ENCODE measurements at places on chromosomes 7 and 10.

DNA sequence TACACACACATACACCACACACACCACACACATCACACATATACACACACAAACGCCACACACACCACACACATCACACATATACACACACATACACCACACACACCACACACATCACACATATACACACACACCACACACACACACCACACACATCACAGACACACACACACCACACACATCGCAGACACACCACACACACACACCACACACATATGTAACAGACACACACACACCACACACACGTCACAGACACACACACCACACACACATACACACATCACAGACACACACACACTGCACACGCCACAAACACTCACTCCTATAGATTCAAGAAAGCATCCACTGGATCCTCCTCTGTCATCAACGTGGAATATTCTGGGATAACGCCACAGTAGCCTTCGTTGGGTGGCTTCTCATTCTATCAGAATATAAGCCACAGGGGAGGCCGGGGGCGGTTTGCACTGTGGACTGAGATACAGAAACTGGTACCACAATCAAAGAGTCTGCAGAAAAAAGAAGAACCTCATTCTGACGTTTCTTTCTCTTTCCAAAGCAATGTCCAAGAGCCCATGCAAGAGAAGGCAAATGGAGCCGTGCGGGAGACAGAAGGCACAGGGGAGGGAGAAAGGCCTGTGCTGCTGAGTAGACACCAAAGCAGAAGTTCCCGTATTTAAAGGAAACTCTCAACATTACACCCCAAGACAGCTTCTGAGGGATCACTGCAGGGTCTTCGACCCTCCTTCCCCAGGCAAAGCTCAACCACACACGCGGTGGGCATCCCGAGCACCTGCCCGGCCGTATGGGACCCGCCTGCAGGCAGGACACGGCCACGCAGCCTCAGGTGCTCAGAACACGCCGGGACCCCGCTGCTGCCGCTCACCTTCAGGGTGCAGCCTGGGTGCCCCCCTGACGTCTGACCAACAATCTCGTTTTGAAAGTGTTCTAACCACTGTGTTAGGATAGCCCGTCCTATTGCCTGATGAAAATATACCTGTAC lies 321.2 kb downstream of the DNAJB6 start:
- DNase-seq: no peak

DNA sequence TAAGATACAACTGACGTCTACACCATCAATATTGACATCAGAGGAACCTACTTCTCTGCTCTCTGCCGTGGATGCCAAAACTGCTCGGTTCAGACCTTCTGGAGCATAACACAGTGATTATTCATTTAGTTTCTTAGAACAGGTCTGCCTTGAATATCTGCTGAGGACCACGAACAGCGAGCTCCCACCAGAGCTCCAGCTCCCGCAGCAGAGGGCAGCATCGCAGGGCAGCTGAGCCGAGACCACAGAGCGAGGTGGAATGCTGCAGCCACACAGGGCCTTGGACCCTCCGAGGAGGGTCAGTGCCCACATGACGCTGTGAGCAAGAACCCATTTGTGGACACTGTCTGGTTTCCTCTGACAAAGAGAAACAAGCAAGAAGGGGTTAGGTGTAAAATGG lies 6.8 kb downstream of the VIPR2 start:
- no peak for DNase-seq

DNA sequence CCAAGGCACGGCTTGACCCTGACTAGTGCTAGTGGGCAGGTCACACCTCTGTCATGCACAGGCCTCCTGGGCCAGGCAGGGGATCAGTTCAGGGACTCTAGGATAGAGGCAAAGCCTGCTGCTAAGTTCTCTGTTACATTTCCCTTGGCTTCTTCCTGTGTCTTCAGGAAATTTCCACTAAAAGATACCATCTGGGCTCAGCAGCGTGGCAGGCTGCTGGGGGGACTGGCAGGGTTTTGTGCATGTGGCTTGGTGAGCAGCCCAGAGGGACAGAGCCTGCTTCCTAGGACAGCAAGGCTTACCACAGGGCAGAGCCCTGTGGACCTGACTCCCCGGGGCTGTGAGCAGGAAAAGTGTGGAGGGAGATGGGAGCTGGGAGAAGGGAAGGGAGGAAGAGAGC lies 20.7 kb upstream of the ZNF32 start:
- DNase-seq: no peak

- DNase-seq: no peak
These were observed 93.7 kb upstream of the PDE1C start for GRCh38 chr7:32163896-32164295.

DNA sequence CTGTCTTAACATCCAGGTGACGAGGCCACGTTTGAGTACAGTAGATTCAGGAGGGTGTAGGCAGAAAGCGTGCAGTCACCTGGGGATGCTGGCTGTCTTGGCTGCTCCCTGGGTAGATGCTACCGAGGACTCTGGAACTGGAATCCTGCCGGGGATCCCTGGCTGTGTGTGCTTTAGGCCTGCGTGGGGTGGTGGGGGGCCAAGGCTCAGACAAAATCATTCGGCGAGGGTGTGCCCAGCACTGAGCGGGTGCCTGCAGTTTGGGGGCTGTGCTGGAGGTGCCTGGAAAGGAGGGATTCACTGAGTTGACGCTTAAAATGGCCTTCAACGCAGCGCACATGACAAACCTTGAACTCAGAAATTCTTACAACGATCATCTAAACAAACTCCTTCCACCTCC lies 93.5 kb upstream of the PODXL start:
- DNase-seq: no peak

DNA sequence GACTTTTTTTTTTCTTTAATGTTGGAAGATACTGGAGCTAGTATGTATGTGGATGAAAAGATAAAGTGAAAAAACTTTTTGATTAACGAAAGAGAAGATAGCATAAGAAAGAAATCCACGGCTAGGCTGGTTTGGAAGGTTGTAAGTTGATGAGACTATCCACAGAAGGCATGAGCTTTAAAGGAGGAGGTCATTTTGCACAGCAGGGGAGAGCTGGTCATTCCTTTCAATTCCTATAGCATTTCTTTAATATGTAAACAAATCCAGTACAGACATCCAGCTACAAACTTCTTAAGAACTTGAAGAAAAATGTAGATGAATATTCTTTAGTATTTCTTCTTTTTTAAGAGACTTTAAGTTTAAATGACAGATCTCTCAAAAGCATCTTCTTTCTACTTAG lies 281.3 kb downstream of the CACNA2D1 start:
- DNase-seq: no peak

GRCh38 chr7:50703654-50704053 lies 79.0 kb downstream of the GRB10 start:
- no peak for DNase-seq

GRCh38 chr10:132394936-132395703 lies 1.9 kb upstream of the PWWP2B start:
- no peak for DNase-seq

DNA sequence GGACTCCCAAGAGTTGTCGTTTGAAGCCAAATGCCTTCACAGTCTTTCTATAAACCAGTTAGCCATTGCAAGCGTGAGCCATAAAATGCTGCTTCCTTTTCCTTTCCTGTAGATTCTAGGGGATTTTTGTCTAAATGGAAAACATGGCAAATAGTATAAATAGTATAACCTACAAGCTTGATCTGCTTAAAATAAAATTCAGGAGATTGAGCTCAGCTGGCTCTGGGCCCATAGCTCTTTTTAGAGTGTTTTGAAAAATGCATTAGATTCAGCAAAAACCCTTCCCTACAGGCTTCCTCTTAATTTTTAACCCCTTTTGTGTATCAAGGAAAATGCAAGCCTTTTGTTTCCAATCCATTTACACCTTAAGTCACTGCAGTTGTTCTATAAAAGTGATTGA lies 190.1 kb upstream of the GDF10 start:
- DNase-seq: no peak

GRCh38 chr7:158256091-158256816 lies 331.4 kb downstream of the PTPRN2 start:
- no peak for DNase-seq

GRCh38 chr7:25485026-25485425 lies 256.7 kb upstream of the NPVF start:
- DNase-seq: peak; percentile 53

DNA sequence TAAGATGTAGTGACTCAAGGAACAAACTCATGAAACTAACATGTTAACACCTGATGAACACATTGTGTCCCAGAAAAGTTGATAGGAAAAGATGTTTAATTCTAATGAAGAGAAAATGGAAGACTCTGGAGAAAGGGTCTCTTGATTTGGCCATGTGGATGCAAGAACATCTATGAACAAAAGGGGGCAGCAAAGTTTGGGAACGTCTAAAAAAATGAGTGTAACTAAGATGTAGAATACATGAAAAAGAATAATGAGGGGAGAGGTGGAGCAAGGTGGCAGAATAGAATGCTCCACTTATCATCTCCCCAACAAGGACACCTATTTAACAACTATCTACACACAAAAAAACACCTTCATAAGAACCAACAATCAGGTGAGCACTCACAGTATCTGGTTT lies 805.1 kb downstream of the TNS3 start:
- no peak for DNase-seq

GRCh38 chr10:77943121-77943901 lies 16.8 kb upstream of the DLG5 start:
- no peak for DNase-seq

DNA sequence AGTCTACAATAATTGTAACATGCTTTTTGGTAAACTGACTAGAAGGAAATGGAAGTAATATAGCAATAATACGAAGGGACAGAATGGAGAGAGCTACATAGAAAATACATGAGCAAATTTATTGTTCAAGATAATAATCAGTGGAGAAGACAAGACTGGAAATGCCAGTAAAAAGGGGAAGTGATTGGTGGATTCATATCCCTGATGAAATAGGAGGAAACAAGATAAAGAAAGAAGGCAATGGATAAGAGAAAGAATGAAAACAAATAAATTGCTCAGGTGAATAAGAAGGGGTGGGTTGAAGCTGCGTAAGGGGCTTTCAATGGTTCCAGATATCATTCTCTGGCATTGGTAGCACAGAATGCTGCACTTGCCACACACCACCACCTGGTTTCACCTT lies 135.9 kb downstream of the LRRN3 start:
- no peak for DNase-seq

GRCh38 chr7:68317476-68317875 lies 1280.8 kb upstream of the AUTS2 start:
- no peak for DNase-seq

GRCh38 chr7:101754424-101755159 lies 62.8 kb upstream of the CUX1 start:
- DNase-seq: peak; percentile 38

GRCh38 chr10:12177642-12178041 lies 18.0 kb downstream of the NUDT5 start:
- no peak for DNase-seq

GRCh38 chr7:12596225-12596790 lies 25.8 kb downstream of the SCIN start:
- DNase-seq: no peak

- no peak for DNase-seq
These were observed 280.5 kb downstream of the POM121L12 start for GRCh38 chr7:53315981-53316380.

GRCh38 chr7:13007331-13007730 lies 319.9 kb downstream of the ARL4A start:
- no peak for DNase-seq

DNA sequence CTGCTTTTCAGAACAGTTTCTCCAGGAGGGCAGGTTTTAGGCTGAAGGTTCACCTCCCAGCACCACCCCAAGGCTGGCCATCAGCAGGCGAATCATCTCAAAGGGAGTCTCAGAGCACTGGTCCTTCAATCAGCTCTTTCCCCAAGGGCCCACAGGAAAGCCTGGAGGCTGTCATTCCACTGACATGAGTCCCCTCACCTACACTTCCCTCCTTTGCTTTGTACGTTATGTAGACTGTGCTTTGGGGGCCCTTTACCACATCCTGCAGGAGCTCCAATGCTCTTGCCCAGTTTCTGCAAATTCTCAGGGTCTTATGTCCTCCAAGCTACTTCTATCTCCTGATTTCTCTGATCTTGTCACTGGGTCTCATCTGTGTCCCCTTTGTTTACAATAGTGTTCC lies 15.4 kb downstream of the WDFY4 start:
- DNase-seq: no peak

- DNase-seq: peak; percentile 64
These were observed 49.3 kb downstream of the CAMK2B start for GRCh38 chr7:44275957-44276570.

- DNase-seq: peak; percentile 38
These were observed 24.3 kb downstream of the NUP42 start for GRCh38 chr7:23205909-23206767.

DNA sequence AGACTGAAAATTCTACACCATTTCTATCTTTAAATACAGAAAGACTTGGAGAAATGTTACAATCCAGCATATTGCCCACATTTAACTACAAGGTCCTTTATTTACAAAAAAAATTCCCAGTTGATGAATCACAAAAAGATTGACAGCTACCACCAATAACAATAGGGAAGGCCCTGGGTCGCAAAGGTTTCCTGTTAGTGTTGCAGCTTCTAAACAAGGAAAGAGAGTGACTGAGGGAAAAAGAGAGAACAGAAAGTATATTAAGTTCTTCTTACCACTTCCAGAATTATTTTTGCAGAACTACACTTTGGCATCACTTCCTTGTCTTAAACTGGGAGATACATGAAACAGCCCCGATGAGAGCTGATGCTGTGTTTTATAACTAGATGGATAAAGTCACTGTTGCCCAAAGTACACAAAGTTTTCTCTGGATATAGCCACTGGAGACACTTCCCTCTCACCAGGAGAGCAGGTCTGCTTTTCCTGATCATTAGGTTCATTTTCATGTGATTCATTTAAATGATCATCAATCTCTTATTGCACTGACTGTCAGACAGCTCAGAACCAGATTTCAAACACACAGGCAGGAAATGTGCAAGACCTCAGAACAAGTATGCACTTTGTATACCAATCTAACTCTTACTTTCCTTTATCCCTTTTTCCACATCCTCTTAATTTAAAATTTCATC lies 57.0 kb downstream of the SHTN1 start:
- DNase-seq: no peak

GRCh38 chr10:48535416-48536155 lies 69.3 kb downstream of the ARHGAP22 start:
- no peak for DNase-seq

DNA sequence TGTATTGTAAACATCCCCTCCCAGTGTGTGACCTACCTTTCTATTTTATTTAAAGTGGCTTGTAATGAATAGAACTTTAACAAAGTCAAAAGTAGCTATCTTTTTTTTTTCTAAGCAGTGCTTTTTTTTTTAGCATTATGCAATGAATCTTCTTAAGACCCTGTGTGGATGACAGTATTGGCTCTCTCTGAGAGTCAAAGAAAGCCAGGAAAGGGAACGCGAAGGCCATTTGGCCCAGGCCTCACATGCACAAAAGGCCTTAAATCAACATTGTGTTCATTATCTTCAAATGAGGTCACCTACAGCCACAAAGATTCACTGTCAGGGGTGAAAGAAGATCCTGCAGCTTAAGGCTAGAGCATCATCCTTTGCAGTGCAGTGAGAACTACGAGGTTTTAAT lies 721.5 kb downstream of the GRID1 start:
- no peak for DNase-seq

DNA sequence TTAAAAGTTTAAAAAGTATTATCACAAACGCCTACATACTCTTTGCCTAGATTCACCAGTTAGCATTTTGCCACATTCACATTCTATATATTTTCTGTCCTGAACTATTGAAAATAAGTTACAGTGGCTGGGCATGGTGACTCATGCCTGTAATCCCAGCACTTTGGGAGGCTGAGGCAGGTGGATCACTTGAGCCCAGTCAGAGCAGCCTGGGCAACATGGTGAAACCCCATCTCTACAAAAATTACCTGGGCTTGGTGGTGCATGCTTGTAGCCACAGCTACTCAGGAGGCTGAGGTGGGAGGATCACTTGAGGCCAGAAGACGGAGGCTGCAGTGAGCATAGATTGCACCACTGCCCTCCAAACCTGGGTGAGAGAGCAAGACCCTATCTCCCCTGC lies 5.3 kb downstream of the ARPC1A start:
- no peak for DNase-seq
